ENCODE measurements at places on chromosomes 6 and 20. TPM values are rescaled to one million over a fixed set of nuclear protein-coding genes. Genes with fewer than 3 reads are reported as not detected.

DNA sequence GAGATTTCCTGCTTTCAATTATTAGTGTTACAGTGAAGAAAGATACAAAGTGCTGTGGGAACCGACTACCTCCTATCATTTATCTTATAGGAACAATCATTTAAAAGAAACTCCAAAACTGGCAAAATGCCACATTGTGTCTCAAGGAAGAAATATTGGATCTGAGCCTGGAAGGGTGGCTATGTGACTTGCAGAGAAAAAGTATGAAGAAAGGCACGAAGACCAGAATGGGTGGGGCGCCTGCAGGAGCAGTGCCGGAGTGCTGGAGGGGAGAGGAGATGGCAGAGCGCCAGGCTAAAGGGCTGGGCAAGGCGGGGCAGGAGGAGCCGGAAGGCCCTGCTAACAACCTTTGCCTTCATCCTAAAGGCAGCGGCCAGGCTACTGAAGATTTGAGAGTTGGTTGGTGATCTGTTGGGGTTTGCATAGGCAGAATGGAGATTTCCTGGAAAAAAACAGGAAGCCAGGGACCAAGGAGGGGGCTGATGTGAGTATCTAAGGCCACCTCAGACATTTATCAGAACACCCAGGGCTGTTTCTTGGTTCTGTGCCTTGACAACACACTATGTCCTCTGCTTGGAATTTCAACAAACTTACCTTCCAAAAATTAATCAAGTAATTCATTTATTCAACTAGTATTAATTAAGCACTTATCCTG, 125.6 kb downstream of the MAFB start:
- peak; percentile 92 for DNase-seq

DNA sequence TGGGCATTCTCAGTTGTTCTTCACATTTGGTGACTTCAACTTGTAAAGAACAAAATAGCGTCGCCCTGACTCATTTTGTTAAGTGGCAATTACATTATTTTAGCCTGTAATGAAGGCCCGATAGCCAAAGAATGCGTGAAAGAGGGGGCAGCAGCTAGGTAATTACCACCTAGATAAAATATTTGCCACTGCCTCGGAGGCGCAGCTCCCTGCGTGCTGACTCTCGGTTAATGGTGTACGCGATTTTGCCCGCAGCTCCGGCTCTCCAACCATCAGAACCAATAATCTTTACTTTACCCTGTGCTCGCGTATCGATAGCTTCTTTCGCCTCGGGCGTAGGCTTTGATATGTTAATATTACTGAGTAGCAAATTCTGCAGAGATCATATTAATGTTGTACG, 8.7 kb downstream of the TFAP2D start:
- no peak for DNase-seq

DNA sequence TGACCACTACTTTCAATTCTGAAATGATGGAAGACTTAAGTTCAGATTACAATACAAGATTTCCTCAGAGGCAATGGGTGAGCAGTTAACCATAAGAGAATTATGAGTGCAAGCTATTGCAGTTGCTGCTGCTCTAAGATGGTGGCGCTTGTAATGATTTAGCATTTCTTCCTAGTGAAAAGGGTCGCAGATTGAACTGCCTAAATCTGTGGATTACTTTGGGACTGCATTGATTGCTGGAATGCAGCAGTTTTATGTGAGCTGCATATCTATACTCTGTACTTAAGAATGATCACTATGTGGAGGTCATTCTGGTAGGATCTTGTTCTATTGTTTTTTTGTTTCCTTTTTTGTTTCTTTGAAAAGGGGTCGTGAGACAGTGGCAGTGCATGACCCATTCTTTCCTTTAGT, 5.3 kb downstream of the SCAF8 start:
- DNase-seq, result no peak

- peak; percentile 90 for DNase-seq
Observed at GRCh38 chr6:36682328-36683144, 4.0 kb downstream of the CDKN1A start.

DNA sequence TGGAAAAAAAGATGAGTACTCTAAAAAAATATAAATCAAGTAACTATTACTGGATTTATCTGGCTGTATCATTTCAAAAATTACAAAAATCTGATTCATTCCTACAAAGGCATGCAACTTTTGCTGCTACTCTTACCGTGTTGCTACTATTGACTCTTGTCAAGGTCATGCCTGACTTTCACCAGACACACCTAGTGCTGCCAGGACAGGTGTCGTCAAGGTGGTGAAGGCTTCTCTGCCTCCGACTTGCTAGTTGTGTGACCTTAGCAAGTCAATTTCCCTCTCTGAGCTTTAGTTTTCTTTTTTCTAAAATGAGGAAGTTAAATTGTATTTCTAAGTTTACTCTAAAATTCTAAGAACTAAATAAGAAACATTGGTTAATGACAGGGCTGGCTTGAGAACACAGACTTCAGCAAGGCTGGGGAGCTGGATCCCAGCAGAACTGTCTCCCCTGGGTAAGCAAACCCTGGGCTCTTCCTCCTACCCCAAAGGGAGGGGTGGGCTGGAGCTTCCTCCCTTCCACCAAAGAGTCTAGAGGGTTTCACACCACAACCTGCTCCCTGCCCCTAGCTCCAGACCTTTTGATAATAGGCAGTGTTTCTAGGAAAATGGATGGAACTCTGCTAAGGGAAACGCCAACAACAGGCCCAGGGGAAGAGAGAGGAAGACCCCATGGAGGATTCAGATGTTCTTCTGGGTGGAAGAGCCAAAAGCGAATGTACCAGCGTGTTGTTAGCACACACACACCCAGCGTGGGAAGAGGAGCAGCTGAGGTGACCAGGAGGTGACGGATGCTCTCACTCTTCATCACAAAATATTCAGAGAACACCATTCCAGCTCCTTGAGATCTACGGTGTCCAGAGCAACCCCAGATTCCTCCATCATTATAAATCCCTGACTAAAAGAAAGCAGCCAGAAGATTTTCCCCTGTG, 47.9 kb upstream of the CITED2 start:
- DNase-seq, result no peak

- no peak for DNase-seq
Observed at GRCh38 chr20:19727251-19727847, 30.7 kb upstream of the RIN2 start.

- DNase-seq, result no peak
Observed at GRCh38 chr6:89194559-89194958, 22.6 kb downstream of the GABRR1 start.

DNA sequence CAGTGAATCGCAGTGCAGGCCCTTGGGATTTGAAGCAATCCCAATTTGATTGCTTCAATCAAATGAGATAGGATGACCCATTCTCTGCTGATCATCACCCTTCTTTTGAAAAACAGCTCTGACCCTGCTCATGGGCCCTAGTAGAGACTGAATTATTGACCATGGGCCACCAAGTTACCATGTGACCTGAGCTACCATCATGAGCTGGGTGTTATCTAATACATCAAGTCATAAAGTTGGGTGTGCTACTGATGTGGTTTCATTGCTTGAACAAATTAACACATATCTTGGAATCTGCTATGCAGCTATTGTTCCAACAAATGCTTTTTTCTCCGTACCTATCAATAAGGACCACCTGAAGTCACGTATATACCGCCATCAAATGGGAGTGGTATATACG, 54.8 kb upstream of the CNKSR3 start:
- no peak for DNase-seq

GRCh38 chr6:31394381-31394780, 9.0 kb upstream of the MICA start:
- DNase-seq, result no peak

- no peak for DNase-seq
Observed at GRCh38 chr6:77624515-77624914, 28.3 kb upstream of the MEI4 start.

- DNase-seq, result no peak
Observed at GRCh38 chr6:90044182-90044832, 150.0 kb downstream of the GJA10 start.

GRCh38 chr6:108526739-108527174, 34.0 kb upstream of the FOXO3 start:
- no peak for DNase-seq

GRCh38 chr6:41072836-41073202, at the start of gene NFYA:
NFYA (plus strand) TSS chr6:41072974; CDS start chr6:41079090, 6,116 bp downstream.
- DNase-seq, result no peak

DNA sequence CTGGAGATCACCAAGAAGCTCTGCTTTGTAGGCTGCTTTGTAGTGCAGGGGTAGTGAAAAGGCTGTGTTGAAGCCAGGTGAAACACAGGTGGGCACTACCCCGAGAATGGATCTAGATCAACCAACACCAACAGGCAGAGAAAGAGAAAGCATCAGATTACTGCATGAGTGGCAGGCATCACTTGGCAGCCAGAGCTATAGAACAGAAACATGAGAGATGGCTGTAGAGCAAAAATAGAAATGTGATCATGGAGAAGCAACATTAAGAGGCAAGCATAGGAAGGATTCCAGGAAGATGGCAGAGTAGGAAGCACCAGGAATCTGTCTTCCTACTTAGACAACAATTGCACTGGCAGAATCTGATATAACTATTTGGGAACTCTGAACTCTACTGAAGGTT, 311.1 kb upstream of the TCF21 start:
- no peak for DNase-seq

- DNase-seq, result no peak
Observed at GRCh38 chr6:160081398-160081797, 40.2 kb upstream of the SLC22A1 start.

- no peak for DNase-seq
Observed at GRCh38 chr6:75735491-75736186, 13.4 kb upstream of the MYO6 start.

DNA sequence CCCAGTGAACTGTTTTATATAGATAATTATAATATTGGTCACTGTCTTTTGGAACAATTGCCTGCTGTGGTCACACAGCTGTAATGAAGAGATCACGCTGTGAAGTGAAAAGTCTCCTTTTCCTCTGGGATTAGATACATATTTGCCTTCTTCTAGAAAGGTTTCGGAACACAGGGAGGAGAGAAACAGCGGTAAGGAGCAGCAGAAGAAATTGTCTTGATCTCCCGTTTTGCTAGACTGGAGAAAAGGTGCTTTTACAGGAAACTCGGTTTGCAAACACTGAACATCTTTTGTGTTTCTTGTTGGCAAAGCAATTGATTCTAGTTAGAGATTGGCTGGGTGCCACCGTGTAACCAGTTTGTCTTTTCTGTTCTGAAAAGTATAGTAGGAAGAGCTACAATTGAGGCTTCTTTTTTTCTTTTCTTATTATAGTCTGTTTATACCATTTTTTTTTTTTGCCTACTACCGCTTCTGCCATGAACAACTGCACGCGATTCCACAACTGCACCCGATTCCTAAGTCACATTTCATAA, 404.1 kb upstream of the ID4 start:
- DNase-seq, result peak; percentile 52

GRCh38 chr20:22512911-22513489, 71.4 kb downstream of the FOXA2 start:
- DNase-seq, result no peak

GRCh38 chr20:51305316-51306052, 237.0 kb downstream of the NFATC2 start:
- no peak for DNase-seq

Gene SNX21
- total RNA-seq, result 31.4 TPM

Gene EFCAB8
- total RNA-seq, result 1.0 TPM

Gene TEAD3
- total RNA-seq, result 60.3 TPM

Gene PRSS16
- total RNA-seq, result 13.0 TPM

Gene PDE10A
- 47.0 TPM for total RNA-seq

Gene NFYA
- total RNA-seq, result 33.2 TPM

Gene HFE
- 14.8 TPM for total RNA-seq

All from ureter (tissue), 1 donor.